ENCODE measurements at places on chromosomes 3 and 15.

DNA sequence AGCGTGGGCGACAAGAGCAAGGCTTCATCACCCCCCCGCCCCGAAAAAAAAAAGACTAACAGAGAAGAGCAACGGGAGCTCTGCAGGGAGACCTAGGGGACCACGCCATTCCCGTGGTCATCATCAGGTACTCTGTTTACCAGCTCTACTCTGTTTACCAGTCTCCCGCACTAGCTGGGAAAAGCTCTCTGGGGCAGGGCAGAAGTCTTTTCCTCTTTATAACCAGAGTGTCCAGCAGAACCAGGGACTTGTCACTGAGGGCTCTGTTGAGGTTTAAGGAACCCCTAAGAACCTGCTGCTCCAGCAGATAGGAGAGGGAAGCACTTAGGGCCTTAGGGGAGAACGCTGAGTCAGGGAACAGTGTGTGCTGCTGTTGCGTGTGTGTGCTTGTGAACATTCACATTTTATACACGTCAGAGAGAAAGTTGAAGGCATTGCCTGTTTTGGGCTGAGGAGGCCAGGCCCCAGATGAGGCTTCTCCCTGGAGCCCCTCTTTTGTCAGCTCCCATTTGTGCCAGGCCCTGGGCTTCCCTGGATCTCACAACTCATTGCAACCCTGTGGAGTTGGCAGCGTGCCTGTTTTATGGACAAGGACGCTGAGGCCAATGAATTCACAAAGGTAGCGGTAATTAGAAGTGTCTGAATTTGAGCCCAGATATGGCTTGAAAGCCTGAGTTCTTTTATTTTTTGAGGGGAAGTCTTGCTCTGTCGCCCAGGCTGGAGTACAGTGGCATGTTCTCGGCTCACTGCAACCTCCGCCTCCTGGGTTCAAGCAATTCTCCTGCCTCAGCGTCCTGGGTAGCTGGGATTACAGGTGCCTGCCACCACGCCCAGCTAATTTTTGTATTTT is 24.2 kb upstream of the ERICH6 start:
- peak; percentile 73 for DNase-seq

- no peak for DNase-seq
Measured at GRCh38 chr3:141959589-141960554, 83.4 kb downstream of the ATP1B3 start.

- DNase-seq: no peak
Measured at GRCh38 chr3:51304230-51304629, 80.9 kb upstream of the MANF start.

GRCh38 chr3:149393345-149394160 is 16.1 kb upstream of the TM4SF1 start:
- peak; percentile 86 for DNase-seq

GRCh38 chr3:47910777-47911440 is 105.3 kb downstream of the MAP4 start:
- DNase-seq: no peak

DNA sequence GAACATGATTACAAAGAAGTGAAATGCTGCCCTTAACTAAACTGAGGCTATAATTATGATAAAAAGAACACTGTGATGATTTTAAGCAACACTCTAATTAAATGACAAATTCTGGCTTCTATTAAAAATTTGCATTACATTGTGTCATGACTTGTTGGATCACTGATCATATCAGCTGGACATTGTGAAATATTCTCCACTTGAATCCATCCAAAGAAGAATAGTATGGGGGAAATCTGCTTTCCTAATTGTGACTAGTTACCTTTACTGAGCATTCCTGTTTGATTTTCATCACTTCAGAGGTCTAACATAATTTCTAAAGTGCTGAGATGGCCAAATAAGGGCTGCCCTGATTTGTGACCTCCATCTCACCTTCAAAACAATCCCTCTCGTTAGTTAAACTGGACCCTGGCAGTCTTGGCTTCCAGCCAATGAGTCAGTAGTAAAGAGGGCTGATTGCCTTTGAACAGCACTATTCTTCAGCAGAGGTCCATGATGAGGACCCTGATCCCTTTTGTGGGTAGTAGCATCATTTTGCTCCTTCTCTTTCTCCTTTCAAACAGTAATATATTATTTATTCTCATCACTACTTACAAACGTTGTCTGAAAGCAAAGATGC is 53.5 kb upstream of the LEKR1 start:
- no peak for DNase-seq

DNA sequence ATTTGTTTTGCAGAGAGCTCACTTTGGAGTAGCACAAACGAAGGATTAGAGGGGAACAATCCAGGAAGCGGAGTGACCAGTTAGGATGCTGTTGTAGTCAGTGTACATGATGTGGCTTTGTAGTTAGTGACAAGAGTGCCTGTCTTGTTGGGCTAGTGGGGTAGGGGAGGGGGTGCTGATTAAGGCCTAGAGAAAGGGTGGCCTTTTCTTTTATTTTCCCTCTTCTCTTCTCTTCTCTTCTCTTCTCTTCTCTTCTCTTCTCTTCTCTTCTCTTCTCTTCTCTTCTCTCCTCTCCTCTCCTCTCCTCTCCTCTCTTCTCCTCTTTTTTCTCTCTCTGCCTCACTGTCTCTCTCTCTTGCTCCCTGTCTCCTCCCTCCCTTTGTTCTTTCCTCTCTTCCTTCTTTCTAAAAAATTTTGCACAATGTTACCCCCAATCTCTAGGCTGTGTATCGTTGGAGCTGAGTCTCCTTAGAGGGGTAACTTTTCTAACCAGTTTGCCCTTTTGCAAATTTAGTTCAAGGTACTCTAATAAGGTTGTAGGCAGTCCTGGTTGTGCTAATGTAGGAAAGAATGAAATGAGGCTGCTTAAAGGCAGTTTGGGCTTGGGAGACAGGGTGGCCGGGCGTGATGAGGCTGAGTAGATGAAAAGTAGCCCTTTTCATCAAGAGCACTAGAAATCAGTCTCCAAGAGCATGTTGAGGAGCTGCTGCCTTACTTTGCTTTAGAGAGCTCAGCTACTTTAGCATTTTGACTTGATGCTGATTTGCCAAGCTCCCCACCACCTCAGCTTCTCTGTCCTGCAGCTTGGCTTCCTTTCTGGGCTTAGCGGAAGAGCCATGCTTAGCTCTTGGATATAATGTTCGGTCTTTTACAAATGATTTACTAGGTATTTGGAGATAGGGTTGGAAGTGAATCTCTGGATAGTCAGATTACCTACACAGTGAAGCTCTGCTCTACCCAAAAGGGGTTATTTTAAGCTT is 58.6 kb downstream of the SV2B start:
- no peak for DNase-seq

- DNase-seq: no peak
Measured at GRCh38 chr3:30691249-30691880, 85.0 kb downstream of the TGFBR2 start.

GRCh38 chr15:59268168-59268851 is 61.7 kb downstream of the LDHAL6B start:
- no peak for DNase-seq

- DNase-seq: peak; percentile 74
Measured at GRCh38 chr3:112966633-112967032, 8.3 kb downstream of the CD200R1 start.

GRCh38 chr3:106957029-106957428 is 420.2 kb upstream of the CCDC54 start:
- no peak for DNase-seq

DNA sequence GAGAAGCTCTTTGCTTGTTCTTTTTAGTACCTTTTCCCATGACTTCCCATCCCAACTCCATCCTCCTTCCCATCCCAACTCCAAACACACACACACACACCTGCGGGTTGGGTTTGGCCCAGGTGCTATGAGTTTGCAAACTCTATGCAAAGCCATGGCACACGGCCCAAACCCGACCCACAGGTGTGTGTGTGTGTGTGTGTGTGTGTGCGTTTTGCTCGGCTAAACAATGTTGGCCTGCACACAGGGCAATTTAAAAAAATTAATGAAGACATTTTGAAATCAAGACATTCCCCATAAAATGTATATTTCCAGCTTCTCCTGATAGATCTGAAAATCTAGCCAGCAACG is 103.7 kb upstream of the TLE3 start:
- no peak for DNase-seq

DNA sequence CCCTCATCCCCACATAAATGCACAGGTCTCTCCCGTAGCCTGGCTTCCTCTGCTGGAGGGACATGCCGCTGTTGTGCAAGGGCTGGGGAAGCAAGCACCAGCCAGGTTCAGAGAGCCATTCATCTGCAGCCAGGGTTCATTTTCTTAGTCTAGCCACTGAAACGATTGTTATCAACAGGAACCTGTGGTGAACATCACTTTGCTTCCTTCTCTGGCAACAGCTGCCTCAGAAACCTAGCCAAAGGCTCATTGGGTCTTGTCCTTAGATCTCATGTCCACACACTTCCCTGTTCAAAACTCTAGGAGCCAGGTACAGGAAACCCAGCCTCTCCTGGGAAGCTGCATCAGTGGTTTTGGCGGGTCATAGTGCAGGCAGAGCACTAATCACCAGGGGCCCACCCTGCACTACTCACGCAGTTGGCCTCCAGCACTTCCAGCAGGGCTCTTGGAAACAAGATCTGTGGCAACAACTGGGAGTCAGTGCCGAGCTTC is 47.0 kb downstream of the OXNAD1 start:
- peak; percentile 67 for DNase-seq

GRCh38 chr3:32428092-32429068 is 36.7 kb downstream of the CMTM7 start:
- peak; percentile 17 for DNase-seq

GRCh38 chr3:37941608-37942508 is 48.7 kb upstream of the VILL start:
- DNase-seq: no peak

DNA sequence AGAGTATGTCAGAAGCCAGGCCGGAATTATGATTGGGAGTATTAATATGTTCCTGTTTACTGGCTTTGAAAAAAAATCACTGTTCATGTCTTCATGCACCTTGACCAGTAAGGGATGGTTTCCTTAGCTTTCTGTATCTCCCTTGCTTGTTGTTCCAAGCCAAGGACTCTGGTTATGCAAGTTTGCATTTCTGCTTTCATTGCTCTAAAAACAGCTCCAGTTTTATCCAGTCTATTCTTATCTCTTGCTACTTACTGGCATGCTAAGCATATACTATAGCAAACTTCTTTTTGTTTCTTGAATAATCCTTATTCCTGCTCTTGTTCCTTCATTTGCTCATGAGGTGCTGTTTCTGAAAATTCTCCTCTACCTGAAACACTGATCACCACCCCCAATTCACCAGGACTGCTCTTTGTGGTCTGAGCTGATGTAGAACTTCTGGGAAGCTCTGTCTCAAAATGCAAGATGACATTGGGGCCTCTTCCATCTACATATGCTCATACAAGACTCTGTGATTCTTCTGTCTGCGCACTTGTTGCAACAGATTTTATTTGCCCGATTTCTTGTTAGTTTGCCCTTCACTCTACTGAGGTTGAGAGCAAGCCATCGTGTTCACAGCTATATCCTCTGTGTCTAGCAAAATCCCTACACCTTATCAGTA is 173.0 kb downstream of the EBLN2 start:
- DNase-seq: no peak

DNA sequence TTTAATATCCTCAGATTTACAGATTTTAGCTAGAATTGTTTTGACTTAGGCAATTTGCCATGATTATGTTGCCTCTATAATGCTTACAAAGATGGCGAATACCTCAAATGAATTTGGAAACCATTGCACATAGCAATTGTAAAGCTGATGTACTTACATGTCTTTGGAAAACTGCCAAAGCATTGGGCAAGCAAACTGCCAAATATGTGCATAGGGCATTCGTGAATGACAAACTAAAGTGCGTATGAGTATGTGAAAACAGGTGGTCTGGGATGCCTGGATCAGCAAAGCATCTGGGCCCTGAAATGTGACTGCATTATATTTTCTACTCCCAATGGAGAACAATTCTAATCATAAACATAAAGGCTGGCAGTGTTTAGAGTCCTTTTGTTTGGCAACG is 445.3 kb upstream of the ROBO1 start:
- DNase-seq: no peak

- peak; percentile 78 for DNase-seq
Measured at GRCh38 chr15:90000186-90001001, 730 bp upstream of the ZNF710 start.

DNA sequence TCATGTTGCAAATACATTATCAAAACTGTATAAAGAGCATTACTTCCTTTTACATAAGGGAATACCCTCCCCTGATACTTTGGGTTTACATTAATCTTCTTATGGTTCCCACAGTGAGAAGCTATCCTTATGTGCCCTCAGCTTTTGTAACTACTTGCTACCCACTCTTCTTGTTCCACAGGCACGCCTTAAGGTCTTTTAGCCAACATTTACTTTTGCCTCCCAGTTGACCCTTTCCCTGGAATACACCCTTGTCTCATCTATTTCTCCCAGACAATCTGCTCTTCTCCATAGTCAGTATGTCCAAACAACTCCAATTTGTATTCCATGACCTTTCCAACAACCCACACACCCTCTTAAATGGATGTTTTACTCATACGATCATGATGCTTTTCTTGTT is 116.8 kb upstream of the COL8A1 start:
- no peak for DNase-seq

GRCh38 chr3:126402178-126402577 is 7.5 kb downstream of the CFAP100 start:
- DNase-seq: no peak

DNA sequence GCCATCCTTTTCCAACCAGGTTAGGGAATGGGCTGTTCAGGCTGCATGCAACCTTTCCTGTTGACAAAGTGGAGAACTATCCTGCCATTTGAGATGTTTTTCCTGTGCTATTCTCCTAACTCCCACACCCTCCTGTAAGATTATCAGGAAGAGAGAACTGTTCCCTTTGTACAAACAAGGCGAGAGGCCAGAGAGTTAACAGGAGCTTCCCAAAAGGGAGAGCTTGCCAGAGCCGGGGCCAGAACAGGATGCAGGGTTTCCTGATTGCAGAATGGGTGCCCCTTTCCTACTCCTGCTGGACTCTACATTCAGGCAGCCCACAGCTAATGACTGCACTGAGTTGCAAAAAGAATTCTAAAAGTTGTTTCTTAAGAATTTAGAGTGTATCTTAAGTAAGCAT is 17.1 kb downstream of the PML start:
- no peak for DNase-seq

DNA sequence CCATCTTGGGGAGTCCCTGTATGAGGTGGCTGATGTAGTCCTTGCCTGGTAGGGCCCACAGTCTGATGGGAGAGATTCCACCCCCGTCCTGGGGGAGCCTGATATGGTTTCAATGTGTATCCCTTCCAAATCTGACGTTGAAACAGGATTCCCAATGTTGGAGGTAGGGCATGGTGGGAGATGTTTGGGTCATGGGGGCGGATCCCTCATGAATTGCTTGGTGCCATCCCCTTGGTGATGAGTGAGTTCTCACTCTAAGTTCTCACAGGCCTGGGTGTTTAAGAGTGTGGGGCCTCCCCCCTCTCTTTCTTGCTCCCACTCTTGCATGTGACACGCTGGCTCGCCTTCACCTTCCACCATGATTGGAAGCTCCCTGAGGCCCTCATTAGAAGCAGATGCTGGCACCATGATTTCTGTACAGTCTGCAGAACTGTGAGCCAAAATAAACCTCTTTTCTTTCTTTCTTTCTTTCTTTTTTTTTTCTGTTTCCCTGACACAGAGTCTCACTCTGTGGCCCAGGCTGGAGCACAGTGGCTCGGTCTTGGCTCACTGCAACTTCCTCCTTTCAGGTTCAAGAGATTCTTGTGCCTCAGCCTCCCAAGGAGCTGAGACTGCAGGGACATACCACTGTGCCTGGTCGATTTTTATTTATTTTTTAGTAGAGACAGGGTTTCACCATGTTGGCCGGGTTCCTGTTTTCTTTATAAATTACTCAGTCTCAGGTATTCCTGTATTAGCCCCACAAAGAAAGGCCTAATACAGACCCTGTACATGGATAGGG is 28.6 kb downstream of the ITGA11 start:
- no peak for DNase-seq

- no peak for DNase-seq
Measured at GRCh38 chr3:158842976-158843375, 41.1 kb downstream of the MFSD1 start.
